ENCODE measurements at places on chromosomes 12 and 14.
A peak's percentile ranks its signal among the peaks of the same experiment; 100 is the strongest.

DNA sequence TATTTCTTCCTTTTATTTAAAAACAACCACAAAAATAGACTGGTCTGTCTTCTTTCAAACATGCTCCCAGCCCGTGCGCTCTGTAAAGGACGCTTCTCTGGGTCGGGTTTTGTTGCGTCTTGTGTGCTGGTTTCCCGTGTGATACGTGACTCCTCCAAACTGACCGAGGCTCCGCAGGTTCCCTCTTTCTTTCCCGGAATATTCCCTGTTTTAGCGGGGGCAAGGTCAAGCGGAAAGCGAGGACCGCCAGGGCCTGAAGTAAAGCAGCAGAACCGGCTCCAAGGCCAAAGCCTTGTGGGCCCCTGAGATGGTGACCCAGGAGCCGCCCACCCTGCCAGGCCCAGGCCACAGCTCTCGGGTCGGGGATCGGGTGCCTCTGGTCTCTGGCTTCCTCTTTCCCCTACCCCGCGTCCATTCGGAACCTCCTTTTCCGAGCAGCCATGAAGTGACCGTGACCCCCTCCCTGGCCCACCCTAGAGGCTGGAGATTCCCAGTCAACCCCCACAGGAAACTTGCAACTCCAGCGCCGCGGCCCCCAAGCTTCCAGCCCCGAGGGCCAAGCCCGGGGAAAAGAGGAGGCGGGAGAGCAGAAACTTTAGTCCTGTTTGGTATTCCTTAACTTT lies 885 bp upstream of the HOXC10 start:
- DNase-seq = no peak

DNA sequence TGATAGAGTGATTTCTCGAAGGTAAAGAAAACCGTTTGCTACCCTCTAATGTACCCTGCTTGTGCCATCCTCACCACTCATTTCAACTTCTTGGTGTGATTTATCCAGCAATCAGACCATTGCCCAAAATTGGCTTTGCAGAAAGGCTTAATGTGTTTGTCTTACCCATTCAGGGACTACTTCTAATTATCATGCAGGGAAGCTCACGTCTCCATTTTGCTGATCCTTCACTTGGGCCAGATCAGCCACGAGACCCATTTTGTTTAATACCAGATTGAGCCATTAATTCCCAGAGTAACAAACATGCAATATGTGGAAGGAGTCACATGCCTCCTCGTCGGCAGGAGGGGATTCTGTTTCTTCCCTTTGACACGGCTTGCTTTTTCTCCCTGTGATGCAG lies 51.1 kb upstream of the CRY1 start:
- no peak for DNase-seq

- no peak for DNase-seq
Observed at GRCh38 chr14:47596860-47597259, 78.5 kb downstream of the MDGA2 start.

GRCh38 chr14:104367866-104368750 lies 211.5 kb upstream of the C14orf180 start:
- no peak for DNase-seq

DNA sequence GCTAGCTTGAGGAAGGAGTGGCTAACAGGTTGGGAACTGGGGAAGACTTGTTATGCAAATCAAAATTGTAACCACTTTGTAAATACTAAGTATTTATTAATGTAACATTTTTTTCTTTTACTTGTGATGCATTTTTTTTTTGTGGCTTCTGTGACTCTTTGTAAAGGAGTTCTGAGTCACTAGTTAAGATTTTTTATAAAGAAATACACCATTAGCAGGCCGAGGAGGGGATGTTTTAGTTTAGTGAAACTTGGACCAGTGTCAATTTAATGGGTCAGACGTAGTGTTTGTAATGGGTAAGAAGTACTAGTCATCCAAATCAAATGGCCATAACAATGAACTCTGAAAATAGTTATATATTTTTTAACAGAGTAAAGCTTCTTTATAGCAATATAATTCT lies 43.1 kb downstream of the AKAP6 start:
- DNase-seq = peak; percentile 96

- DNase-seq = peak; percentile 62
Observed at GRCh38 chr14:22386924-22387775, 201.9 kb downstream of the DAD1 start.

DNA sequence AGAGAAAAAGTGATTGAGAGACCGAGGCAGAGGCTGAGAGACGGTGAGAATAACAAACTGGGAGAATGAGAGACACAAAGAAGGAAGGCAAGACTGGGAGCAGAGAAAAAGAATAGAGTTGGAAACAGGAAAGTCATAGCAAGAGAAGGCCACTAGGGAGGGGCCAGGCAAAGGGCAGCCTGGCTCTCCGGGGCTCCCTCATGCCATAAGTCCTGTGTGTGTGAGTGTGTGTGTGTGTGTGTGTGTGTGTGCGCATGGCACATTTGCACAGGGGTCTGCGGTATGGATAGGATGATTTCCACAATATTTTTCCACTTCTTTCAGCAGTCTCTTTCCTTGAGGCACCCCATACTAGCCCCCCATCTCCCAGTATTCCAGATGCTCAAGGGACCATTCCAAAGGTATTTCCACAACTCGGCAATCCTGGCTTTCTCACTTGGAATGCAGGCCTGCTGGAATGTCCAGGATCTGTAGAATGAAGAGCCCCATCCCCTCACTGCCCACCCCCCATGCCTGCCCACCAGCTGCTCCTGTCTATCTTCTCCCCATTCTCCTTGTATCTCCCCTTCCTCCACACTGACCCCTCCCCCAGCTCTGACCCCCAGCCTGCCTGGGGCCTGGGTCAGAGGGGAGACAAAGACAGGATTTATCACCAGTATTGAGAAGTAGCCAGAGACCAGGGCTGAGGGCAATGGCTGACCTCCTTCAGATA lies 9.0 kb downstream of the GPR84 start:
- DNase-seq = no peak
